CD4-positive, alpha-beta T cell (primary cell): ENCODE measurements at places on chromosomes 13 and 19. TPM values are rescaled to one million over a fixed set of nuclear protein-coding genes. Genes with fewer than 3 reads are reported as not detected.

Gene ZSCAN22
- total RNA-seq = 0.81 TPM

Gene ADM5
- 2.1 TPM for total RNA-seq

Gene CDC42EP5
- not detected for total RNA-seq

Gene SIGLEC5
- not detected for total RNA-seq

Gene CERS1
- not detected for total RNA-seq

Gene SPPL2B
- total RNA-seq = 106 TPM

Gene ARHGEF18
- total RNA-seq = 121 TPM

Gene CGB3
- total RNA-seq = not detected

Gene SERPINE3
- total RNA-seq = not detected

Gene NTF4
- total RNA-seq = not detected

Gene IGFL1
- total RNA-seq = not detected

Gene AP1M1
- total RNA-seq = 52.1 TPM

Gene C3
- total RNA-seq = 0.55 TPM

Gene ASF1B
- 0.77 TPM for total RNA-seq

Gene PALM
- total RNA-seq = not detected

Gene GARIN5A
- total RNA-seq = 0.50 TPM
